Endothelial cell (in vitro differentiated cells): ENCODE measurements at places on chromosomes 2 and 18.

GRCh38 chr2:79511320-79511951 is 1.4 kb upstream of the CTNNA2 start:
- no peaks in the 10 kb centered on the region for H3K36me3 ChIP-seq
- peak overlapping the region; percentile 92 for H3K4me3 ChIP-seq
- peak; percentile 70 for DNase-seq
- H3K27me3 ChIP-seq, result peaks cover 4% of the 10 kb centered on the region
- H3K27ac ChIP-seq, result no peak overlapping the region

DNA sequence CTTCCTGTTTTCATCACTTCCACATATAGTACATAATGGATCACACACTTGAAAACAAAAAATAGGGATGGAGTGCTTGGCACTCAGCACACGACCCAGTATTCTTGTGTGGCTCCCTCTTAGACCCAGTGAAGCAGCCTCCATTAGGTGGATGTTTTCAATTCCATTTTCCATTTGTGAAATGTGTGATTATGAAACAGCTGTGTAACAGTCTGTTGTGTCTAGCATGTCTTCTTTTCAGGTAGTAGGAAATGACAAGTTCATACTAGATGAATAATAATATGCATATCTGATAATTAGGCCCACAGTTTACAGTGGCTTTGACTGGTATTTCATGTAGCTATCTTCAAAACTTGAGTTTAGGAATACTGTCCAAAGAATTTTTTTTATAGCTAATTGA is 35.5 kb downstream of the EML6 start:
- no peak overlapping the region for H3K4me3 ChIP-seq
- no peaks in the 10 kb centered on the region for H3K36me3 ChIP-seq
- H3K27me3 ChIP-seq, result no peaks in the 10 kb centered on the region
- DNase-seq, result no peak
- H3K27ac ChIP-seq, result no peak overlapping the region

- no peak overlapping the region for H3K27ac ChIP-seq
- no peak for DNase-seq
- H3K36me3 ChIP-seq, result no peaks in the 10 kb centered on the region
- H3K4me3 ChIP-seq, result no peak overlapping the region
Measured at GRCh38 chr2:72627083-72627482, 198.8 kb downstream of the EXOC6B start.

DNA sequence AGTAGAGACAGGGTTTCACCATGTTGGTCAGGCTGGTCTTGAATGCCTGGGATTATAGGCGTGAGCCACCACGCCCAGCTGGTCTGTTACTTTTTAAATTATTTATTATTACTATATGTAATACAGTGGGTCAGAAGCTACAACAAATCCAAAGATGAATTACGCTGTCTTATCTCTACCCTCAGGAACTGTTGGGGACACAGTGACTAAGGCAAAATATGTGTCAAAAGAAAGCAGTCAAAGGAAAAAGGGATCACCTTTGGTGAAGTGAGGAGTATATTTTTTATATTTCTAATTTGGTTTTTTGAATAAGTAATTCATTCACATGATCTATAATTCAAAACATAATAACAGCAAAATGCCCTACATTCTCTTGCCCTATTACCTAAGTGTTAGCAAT is 4.7 kb downstream of the CREB1 start:
- H3K27me3 ChIP-seq, result peaks cover 9% of the 10 kb centered on the region
- peaks cover 12% of the 10 kb centered on the region for H3K36me3 ChIP-seq
- no peak for DNase-seq
- no peak overlapping the region for H3K4me3 ChIP-seq
- peaks cover 40% of the 10 kb centered on the region for H3K4me1 ChIP-seq

- H3K36me3 ChIP-seq, result peaks cover 40% of the 10 kb centered on the region
- no peaks in the 10 kb centered on the region for H3K27me3 ChIP-seq
- DNase-seq, result no peak
- H3K4me3 ChIP-seq, result no peak overlapping the region
- H3K27ac ChIP-seq, result no peak overlapping the region
- no peaks in the 10 kb centered on the region for H3K4me1 ChIP-seq
Measured at GRCh38 chr2:27638709-27639108, 9.9 kb downstream of the GPN1 start.

GRCh38 chr2:65293376-65293775 is 65.7 kb downstream of the ACTR2 start:
- H3K36me3 ChIP-seq, result no peaks in the 10 kb centered on the region
- no peak overlapping the region for H3K4me3 ChIP-seq
- H3K4me1 ChIP-seq, result peaks cover 10% of the 10 kb centered on the region
- no peak for DNase-seq
- H3K27ac ChIP-seq, result no peak overlapping the region
- no peaks in the 10 kb centered on the region for H3K27me3 ChIP-seq

DNA sequence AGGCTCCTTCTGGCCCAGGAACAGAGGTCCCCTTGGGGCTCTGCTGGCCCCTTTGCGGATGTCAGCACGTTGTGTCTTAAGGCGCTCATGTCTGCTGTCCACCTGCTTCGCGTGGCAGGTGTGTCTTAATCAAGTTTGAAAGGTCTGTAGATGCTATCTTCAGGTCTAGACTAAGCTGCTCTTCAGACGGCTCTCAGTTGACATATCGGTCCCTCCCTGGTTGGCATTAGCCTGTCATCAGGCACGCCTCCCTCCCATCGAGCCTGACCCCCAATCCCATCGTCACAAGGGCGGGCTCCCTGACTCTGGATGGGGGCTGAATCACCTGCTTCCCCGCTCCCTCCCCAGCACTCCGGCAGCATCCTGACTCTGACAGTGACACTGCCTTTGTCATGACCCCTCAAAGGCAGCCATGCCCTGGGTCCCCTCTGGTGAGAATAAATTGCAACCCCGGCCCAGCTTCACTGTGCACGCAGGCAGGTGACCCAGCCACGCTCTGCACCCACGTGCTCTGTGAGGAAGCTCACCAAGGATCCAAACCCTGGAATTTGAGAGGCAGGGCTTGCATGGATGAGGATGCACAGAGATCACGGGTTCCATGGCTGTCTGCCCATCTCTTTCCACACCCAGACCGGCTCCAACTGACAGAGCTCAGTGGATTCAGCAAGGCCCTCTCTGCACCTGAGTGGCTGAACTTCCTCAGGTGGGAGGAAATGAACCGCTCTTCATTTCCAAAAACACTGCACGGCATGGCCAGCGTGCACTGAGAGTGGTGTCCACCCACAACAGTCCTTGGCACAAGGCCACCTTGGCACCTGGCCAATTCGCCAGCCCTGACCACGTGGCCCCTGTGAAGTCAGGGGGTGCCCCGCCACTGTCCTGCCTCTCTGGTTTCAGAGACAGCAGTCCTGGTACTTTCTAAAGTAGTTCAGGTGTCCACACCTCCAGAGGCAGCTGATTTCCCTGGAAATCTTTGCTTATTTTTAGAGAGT is 110.2 kb upstream of the GPC1 start:
- DNase-seq, result no peak
- H3K27ac ChIP-seq, result no peak overlapping the region
- H3K27me3 ChIP-seq, result peaks cover 3% of the 10 kb centered on the region
- H3K36me3 ChIP-seq, result no peaks in the 10 kb centered on the region

DNA sequence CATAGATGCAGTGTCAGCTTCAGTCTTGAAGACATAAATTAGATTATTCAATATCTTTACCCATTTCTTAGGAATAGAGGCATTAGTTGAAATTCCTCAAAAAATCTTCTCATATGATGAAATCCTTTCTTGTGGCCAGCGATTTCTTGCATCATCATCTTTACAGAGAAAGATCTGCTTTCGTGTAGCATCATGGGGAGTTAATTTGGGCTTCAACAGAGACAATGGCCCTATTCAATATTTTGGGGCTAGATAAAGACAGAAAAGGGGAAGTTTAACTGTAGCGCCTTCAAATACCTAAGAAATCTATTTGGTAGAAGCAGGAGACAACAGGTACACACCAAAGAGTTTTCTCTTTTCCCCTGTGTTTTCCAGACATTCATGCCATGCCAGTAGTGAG is 73.8 kb downstream of the TGFA start:
- no peaks in the 10 kb centered on the region for H3K36me3 ChIP-seq
- DNase-seq, result no peak
- no peaks in the 10 kb centered on the region for H3K27me3 ChIP-seq
- H3K27ac ChIP-seq, result no peak overlapping the region

GRCh38 chr2:215140166-215140707 is 1.8 kb upstream of the ABCA12 start:
- H3K4me3 ChIP-seq, result no peak overlapping the region
- H3K4me1 ChIP-seq, result no peaks in the 10 kb centered on the region
- no peak overlapping the region for H3K27ac ChIP-seq
- no peaks in the 10 kb centered on the region for H3K36me3 ChIP-seq
- no peaks in the 10 kb centered on the region for H3K27me3 ChIP-seq

GRCh38 chr2:97870396-97870843 is 125.3 kb downstream of the TMEM131 start:
- H3K36me3 ChIP-seq, result peaks cover 8% of the 10 kb centered on the region
- DNase-seq, result no peak
- H3K27me3 ChIP-seq, result peaks cover 2% of the 10 kb centered on the region
- H3K27ac ChIP-seq, result no peak overlapping the region
- no peak overlapping the region for H3K4me3 ChIP-seq
- H3K4me1 ChIP-seq, result peaks cover 17% of the 10 kb centered on the region

- peaks cover 4% of the 10 kb centered on the region for H3K36me3 ChIP-seq
- H3K27me3 ChIP-seq, result no peaks in the 10 kb centered on the region
- no peak overlapping the region for H3K4me3 ChIP-seq
- DNase-seq, result no peak
- peaks cover 3% of the 10 kb centered on the region for H3K4me1 ChIP-seq
- H3K27ac ChIP-seq, result no peak overlapping the region
Measured at GRCh38 chr2:214679736-214680135, 129.7 kb downstream of the BARD1 start.

GRCh38 chr2:75088791-75089190 is 110.5 kb downstream of the TACR1 start:
- H3K27ac ChIP-seq, result no peak overlapping the region
- H3K4me1 ChIP-seq, result no peaks in the 10 kb centered on the region
- no peaks in the 10 kb centered on the region for H3K27me3 ChIP-seq
- no peak overlapping the region for H3K4me3 ChIP-seq

DNA sequence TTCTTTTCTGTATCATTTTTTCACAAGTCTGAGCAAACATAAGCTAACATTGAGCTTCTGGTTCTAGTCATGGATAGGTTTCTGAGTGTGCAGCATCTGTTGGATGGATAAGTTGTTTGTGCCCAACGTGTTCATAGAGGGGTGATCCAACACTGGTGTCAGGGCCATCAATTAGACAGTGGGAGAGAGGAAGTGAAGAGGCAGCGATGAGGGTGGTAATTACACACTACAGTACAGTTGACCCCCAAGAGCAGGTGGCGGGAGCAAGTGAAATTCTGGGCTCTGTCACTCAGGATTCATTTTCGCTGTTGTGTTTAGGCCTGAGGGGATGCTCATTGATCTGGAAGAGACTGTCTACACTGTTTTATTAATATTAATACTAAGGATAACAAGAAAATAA is 180.0 kb upstream of the CXCR4 start:
- H3K27me3 ChIP-seq, result peaks cover 3% of the 10 kb centered on the region
- H3K4me1 ChIP-seq, result peaks cover 26% of the 10 kb centered on the region
- no peaks in the 10 kb centered on the region for H3K36me3 ChIP-seq
- DNase-seq, result no peak
- no peak overlapping the region for H3K27ac ChIP-seq

DNA sequence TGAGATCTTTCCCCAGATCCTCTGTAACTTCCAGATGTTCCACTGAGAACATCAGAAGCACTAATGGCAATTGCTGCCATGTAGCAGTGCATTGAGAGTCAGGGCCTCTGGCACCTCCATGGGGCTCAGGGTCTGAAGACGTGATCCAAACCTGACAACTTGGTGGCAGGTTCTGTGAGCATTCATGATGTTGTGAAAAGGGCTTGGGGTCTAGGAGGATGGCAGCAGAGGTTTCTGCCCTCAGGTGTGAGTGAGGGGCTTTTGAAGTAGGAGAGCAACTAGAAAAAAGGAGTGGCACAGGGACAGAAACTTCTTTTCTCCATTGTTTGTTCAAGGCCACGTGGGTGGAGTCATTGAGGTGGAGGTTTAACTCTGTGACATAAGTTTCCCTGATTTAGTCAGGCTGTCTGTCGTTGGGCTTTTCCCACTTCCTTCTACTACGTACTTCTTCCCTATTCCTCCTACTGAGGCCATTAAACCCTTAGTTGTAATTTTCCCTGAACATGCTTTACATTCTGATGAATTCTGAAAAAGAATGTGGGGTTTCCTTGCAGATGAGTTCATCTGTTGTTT is 13.1 kb downstream of the CFLAR start:
- H3K4me3 ChIP-seq, result peak overlapping the region; percentile 56
- H3K36me3 ChIP-seq, result peaks cover 38% of the 10 kb centered on the region
- H3K27me3 ChIP-seq, result peaks cover 13% of the 10 kb centered on the region
- peaks cover 86% of the 10 kb centered on the region for H3K4me1 ChIP-seq
- peak overlapping the region; percentile 97 for H3K27ac ChIP-seq

GRCh38 chr2:37782721-37783371 is 111.4 kb upstream of the CDC42EP3 start:
- H3K4me1 ChIP-seq, result peaks cover 13% of the 10 kb centered on the region
- H3K36me3 ChIP-seq, result no peaks in the 10 kb centered on the region
- no peak for DNase-seq

DNA sequence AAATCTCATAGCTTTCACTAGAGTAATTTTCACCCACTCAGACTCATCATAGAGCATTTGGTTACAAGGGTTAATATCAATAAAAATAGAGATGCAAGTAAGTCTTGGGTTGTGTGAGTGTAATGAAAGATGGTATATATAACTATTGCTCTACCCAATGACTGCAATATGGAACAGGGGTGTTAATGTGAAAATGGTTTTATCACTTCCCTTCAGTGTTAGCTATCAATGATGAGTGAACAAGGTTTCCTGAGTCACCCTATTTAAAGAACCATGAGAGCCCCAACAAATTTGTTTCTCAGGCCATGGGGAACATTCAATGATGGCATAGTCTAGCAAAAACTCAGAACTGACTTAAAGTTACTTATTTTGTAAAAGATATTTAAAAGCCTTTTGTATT is 1133.6 kb upstream of the ZEB2 start:
- H3K27me3 ChIP-seq, result no peaks in the 10 kb centered on the region
- H3K4me3 ChIP-seq, result no peak overlapping the region
- no peaks in the 10 kb centered on the region for H3K4me1 ChIP-seq

GRCh38 chr2:94979406-94980375 is 45.8 kb upstream of the MAL start:
- DNase-seq, result no peak
- peak overlapping the region; percentile 74 for H3K27ac ChIP-seq
- H3K4me3 ChIP-seq, result no peak overlapping the region

DNA sequence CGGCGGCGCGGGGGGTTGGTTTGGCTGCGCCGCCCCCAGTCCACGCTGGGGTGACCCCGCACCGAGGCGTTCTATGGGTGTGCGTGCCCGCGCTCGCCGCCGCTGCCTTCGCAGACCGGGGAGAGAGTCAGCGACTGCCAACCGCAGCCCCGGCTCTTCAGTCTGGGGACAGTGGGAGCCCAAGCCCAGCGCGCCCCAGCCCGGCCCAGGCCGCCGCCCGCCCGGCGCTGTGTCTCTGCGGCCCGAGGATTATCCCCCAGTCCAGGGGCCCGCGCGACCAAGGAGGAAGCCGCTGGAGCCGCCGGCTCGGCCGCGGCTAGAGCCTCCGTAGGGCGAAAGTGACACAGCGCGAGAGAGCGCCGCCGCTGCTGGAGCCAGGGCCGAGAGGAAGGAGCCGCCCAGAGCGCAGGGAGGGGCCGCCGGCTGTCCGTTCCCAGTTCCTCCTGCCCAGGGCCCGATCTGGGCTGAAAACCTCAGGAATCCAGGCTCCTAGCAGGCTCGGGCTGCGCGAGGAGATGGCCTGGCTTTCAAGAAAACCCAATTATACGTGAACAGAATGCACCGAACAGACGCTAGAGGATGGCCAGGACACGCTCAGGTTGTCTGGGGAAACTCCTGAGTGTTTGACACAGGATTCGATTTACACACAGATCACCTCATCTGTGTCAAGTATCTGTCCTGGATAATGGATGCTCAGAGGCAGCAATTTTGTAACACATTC is 2.4 kb downstream of the CTIF start:
- peak; percentile 75 for DNase-seq
- H3K4me1 ChIP-seq, result peaks cover 41% of the 10 kb centered on the region
- peaks cover 6% of the 10 kb centered on the region for H3K27me3 ChIP-seq
- peak overlapping the region; percentile 91 for H3K4me3 ChIP-seq
